ENCODE measurements at places on chromosomes 5 and 9. TPM values are rescaled to one million over a fixed set of nuclear protein-coding genes. Genes with fewer than 3 reads are reported as not detected.

HTR4 gene
- not detected for total RNA-seq

DMRT2 gene
- under 0.01 TPM for total RNA-seq

ABO gene
- total RNA-seq, result not detected

AKNA gene
- total RNA-seq, result 10.9 TPM

UBAP1 gene
- 33.8 TPM for total RNA-seq

EQTN gene
- 0.93 TPM for total RNA-seq

LCN15 gene
- total RNA-seq, result not detected

SCAI gene
- total RNA-seq, result 9.5 TPM

All from melanocyte of skin (primary cell).